Glomerular endothelial cell (primary cell): ENCODE measurements at places on chromosomes 7 and 10. TPM values are rescaled to one million over a fixed set of nuclear protein-coding genes. Genes with fewer than 3 reads are reported as not detected.

Gene ANKRD30A
- total RNA-seq: not detected in 2 replicates

Gene BUD31
- 82.7 and 94.0 TPM in 2 replicates for total RNA-seq

Gene TMEM225B
- total RNA-seq: not detected in 2 replicates

Gene ZNF37A
- total RNA-seq: 8.2 and 8.6 TPM in 2 replicates

Gene GDF2
- total RNA-seq: not detected in 2 replicates

Gene CHAT
- not detected in 2 replicates for total RNA-seq

Gene EDRF1
- 11.9 and 13.0 TPM in 2 replicates for total RNA-seq

Gene LRRC61
- 1.7 and 2.4 TPM in 2 replicates for total RNA-seq
